Tibial nerve (tissue), 4 donors: ENCODE measurements at places on chromosomes 1 and 21.

- DNase-seq, result no peak
- no peaks in the 10 kb centered on the region for H3K27me3 ChIP-seq
These were observed 4.9 kb downstream of the SLC5A9 start for GRCh38 chr1:48227165-48228013.

- no peaks in the 10 kb centered on the region for H3K36me3 ChIP-seq
- no peaks in the 10 kb centered on the region for H3K27me3 ChIP-seq
- no peaks in the 10 kb centered on the region for H3K4me1 ChIP-seq
- H3K27ac ChIP-seq, result no peak overlapping the region
- DNase-seq, result no peak
These were observed 4.7 kb downstream of the PDXK start for GRCh38 chr21:43723648-43724047.

DNA sequence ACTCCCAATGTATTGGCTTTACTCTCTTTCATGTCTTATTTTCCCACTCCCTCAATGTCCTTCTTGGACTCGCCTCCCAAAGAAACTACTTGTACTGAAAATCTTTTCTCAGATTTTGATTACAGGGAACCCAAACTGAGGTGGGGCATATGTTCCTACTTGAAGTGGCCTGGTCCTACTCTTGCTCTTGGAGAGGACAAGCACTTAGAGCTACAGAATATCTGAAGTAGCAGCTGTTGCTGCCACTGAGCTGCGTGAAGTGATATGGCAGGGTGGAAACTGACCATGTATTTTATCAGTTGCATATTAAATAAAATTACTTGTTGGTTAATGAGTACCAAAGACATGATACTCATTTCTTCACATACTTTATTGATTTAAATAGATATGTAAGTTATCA, 129.5 kb downstream of the TSEN15 start:
- no peak overlapping the region for H3K27ac ChIP-seq
- H3K4me3 ChIP-seq, result no peak overlapping the region
- H3K36me3 ChIP-seq, result no peaks in the 10 kb centered on the region
- no peaks in the 10 kb centered on the region for H3K27me3 ChIP-seq

DNA sequence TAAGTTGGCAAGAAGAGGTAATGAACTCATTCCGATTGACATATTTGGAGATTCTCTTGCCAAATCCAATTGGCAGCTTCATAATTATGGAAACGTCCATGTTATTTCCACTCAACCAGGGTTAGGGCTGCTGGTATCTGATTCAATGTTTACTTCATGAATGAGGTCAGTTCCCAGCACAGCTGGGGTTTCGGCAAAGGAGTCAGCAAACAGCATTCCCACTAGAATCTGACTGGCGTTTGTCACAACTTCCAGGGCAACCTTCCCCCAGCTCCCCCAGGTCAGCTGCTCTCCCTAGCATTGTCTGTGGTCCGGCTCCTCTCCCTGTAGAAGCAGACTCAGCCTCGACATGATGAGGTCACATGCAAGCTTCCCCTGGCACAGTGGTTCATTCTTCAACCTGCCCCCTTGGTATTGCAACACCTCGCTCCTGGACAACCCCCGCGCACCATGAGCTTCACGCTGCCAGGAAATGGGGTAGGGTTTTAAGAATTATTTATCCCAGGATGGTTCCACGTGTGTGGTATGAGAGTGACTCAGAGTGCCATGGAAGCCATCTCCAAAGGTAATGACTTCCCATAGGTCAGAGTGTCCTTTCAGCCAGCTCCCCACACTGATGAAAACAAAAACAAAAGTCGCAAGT, 100.7 kb upstream of the SLC25A33 start:
- H3K27me3 ChIP-seq, result no peaks in the 10 kb centered on the region
- peak overlapping the region; percentile 70 for H3K27ac ChIP-seq
- peaks cover 58% of the 10 kb centered on the region for H3K4me1 ChIP-seq
- H3K4me3 ChIP-seq, result no peak overlapping the region

DNA sequence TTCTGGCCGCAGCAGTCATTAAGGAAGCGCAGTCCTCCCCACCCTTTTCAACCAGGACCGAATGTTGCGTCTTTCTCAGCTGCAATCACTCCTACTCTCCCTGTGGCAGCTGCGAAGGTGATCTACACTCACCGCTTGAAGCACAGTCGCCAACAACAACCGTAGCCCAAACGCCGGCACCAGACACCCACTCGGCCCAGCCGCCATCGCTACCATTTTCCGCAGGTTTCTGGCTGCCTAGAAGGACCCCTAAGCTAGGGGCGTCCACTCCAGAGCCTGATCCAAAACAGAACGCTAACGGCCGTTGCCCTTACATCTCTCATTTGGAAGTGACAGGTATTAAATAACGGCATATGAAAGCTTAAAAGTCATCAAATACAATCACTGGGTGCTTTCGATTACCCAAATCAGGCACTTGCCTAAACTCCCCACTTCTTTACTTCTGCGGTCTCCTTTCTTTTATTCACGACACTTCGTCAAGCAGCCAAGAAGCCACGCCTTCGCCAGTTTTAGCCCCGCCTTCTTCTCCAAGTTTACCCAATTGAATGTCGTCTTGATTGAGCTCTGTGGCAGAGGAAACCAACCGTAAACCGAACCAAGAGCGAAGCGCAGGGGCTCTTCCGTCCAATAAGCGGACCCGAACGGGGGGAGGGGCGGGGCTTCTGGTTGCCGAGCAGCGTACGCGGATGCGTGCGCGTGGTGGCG, at the start of gene SELENOF:
Gene SELENOF (minus strand): TSS at position 231 of the 705 bp plus-strand sequence. CDS start 15 bp downstream, at position 216.
- DNase-seq, result peak; percentile 100
- H3K4me1 ChIP-seq, result peaks cover 25% of the 10 kb centered on the region
- peak within 1 kb of the TSS; percentile 96 for H3K4me3 ChIP-seq
- no peaks in the 10 kb centered on the region for H3K36me3 ChIP-seq

DNA sequence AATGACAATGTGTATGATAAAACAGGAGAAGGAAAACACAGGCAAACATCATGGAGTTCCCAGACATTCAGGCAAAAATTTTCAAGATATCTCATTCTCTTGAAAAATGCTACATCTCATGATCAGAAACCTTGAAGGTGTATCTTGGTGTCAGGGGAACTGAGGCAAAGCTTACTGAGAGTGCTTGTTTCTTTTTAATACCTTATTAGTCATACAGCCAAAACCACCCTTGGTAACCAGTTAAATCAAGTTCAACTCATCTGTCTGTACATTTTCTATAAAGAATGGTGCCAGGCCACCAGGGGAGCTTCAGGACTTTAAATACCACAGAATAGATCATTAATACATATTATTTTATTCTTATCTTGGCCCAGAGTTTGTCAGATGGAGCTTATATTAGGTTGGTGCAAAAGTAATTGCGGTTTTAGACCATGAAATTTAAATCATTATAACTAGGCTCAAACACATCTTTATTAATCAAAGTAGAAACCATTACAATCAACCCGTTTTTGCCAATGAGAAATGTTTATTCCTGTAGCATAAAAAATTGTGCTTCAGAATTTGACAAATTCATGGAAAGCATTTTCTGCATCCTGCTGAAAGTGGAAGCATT, 1036.0 kb downstream of the AMY1C start:
- no peaks in the 10 kb centered on the region for H3K36me3 ChIP-seq
- H3K27me3 ChIP-seq, result no peaks in the 10 kb centered on the region
- H3K4me3 ChIP-seq, result no peak overlapping the region
- no peak overlapping the region for H3K27ac ChIP-seq
- DNase-seq, result no peak
- no peaks in the 10 kb centered on the region for H3K4me1 ChIP-seq

DNA sequence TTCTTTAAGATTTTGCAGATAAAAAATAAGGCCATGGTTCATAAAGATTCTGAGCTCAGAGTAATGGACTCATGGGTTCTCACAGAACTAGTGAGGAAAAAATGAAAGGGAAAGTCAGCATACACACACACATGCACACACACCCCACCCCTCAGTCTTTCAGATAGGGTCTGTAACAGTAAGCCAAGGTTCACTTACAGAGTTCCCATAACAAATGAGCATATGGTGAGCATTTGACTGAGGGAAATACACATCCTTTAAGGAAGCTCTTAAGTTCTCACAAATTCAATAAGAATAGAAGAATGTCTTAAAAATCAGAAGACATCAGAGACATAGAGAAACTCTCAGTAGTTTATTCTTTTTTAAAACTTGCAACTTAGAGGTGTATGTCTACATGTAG, 57.9 kb downstream of the NTMT2 start:
- H3K27ac ChIP-seq, result no peak overlapping the region
- no peak for DNase-seq
- no peaks in the 10 kb centered on the region for H3K4me1 ChIP-seq

- H3K4me3 ChIP-seq, result no peak overlapping the region
- DNase-seq, result no peak
- no peaks in the 10 kb centered on the region for H3K27me3 ChIP-seq
- no peak overlapping the region for H3K27ac ChIP-seq
- H3K4me1 ChIP-seq, result peaks cover 13% of the 10 kb centered on the region
These were observed 44.6 kb upstream of the MPZL1 start for GRCh38 chr1:167676916-167677848.

DNA sequence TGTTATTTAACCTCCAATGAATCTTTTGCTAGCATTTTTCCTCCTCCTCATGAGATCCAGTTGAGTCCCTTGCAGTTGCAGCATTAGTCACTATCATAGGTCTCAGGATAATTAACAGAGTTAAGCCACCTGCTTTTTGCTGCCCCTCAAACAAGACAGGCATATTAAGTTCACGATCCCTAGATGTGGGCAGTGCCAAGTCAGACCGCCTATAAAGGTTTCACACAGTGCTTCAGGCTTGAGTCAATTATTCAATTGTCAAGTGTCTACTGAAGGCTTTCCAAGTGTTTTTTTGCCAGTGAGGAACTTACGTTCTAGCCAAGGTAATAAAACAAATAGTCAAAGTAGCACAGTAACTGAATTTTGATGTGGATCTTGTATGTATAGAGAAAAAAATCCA, 175.0 kb downstream of the DAB1 start:
- H3K36me3 ChIP-seq, result no peaks in the 10 kb centered on the region
- H3K27me3 ChIP-seq, result no peaks in the 10 kb centered on the region
- DNase-seq, result no peak
- H3K4me3 ChIP-seq, result no peak overlapping the region
- H3K27ac ChIP-seq, result no peak overlapping the region
- H3K4me1 ChIP-seq, result no peaks in the 10 kb centered on the region

DNA sequence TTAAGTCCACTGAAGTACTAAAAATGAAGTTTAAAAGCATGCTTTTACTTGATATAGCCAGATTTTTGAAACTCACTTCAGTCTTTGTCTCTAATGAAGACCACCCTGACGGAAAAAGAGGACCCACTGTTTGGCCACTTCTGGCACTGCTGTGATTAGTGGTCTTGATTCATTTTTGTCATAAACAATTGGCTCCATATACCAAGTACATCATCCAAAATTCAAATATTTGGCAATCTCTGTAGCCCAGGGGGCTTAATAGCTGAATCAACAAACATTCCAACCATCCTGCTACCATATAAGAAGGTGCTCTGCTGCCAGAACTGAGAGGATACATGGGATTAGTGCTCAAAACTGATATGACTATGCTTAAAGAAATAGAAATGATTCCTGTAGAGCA, 156.0 kb downstream of the COL24A1 start:
- H3K4me1 ChIP-seq, result no peaks in the 10 kb centered on the region
- DNase-seq, result no peak
- no peak overlapping the region for H3K4me3 ChIP-seq
- no peak overlapping the region for H3K27ac ChIP-seq

DNA sequence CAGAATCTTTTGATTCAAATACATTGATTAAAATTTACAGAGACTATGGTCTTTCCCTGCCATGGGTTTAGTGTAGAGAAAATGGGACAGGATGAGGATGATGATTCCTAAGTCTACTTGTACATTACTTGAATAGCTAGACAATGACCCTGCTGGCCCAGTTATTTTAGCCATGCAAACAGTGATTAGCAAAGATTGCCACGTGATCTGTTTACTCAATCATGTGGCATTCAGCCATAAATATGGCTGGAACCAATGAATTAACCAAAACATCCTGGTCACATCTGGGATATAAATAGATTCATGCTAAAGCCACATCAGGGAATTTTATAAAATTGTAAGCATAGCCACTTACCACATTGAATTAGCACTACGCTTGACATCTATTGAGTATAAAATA, 167.3 kb downstream of the PBX1 start:
- no peaks in the 10 kb centered on the region for H3K27me3 ChIP-seq
- H3K4me1 ChIP-seq, result no peaks in the 10 kb centered on the region
- H3K4me3 ChIP-seq, result no peak overlapping the region
- DNase-seq, result no peak
- no peaks in the 10 kb centered on the region for H3K36me3 ChIP-seq

- H3K27ac ChIP-seq, result no peak overlapping the region
- no peaks in the 10 kb centered on the region for H3K36me3 ChIP-seq
- H3K4me1 ChIP-seq, result no peaks in the 10 kb centered on the region
These were observed 21.2 kb upstream of the TMEM61 start for GRCh38 chr1:54959241-54959640.

- H3K27ac ChIP-seq, result no peak overlapping the region
- H3K4me3 ChIP-seq, result no peak overlapping the region
- no peaks in the 10 kb centered on the region for H3K4me1 ChIP-seq
- DNase-seq, result no peak
- no peaks in the 10 kb centered on the region for H3K36me3 ChIP-seq
- H3K27me3 ChIP-seq, result no peaks in the 10 kb centered on the region
These were observed 56.4 kb downstream of the MT1HL1 start for GRCh38 chr1:236947794-236948193.

DNA sequence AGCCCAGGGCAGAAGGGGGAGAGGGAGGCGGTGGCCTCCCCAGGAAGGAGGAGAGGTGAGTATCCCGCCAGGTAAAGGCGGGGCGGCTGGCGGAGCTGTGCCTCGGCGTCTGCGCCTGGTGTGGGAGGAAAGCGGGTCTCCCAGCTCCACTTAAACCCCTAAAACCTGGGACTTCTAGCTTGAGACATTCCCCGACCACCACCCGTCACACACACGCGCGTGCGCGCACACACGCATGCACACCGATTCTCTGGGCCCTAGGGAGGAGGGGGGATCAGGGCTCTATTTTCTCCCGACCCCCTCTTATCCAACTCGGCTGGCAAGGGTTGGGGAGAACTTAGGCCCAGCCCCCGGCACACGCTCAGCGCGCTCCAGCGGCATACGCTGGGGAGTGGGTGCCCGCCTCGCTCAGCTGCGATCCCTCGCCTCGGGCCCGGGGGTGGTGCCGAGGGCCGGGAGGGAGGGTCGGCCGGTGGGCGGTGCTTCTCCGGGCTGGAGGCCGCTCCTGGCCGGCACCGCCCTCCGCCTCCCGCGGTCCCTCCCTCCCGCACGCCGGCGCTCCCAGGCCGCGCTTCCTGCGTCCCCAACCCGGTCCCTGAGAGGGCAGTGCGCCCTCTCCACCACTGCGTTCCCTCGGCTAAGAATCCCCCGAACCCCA, at the start of gene TMEM51:
Gene TMEM51 (plus strand): TSS at position 564 of the 658 bp plus-strand sequence. CDS start 61,341 bp downstream, outside the sequence.
- H3K4me3 ChIP-seq, result peak within 1 kb of the TSS; percentile 76
- DNase-seq, result no peak
- H3K36me3 ChIP-seq, result no peaks in the 10 kb centered on the region

DNA sequence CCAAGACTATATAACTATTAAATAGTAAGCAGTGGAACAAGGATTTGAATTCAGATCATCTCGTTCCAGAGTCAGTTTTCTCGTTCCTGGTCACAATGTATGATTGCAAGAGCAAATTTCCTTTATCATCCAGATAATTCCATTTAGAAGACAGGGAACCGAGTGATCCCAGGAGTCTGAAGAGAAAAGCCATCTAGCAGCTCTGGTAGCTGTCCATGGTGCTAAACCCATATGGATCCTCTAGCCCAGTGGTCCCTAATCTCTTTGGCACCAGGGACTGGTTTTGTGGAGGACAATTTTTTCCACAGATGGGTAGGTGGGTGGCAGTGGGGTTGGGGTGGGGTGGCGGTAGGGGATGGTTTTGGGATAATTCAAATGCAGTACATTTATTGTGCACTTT, 229.4 kb downstream of the PTPRU start:
- H3K27ac ChIP-seq, result no peak overlapping the region
- no peak overlapping the region for H3K4me3 ChIP-seq
- no peak for DNase-seq
- H3K27me3 ChIP-seq, result no peaks in the 10 kb centered on the region

- no peaks in the 10 kb centered on the region for H3K36me3 ChIP-seq
- no peak for DNase-seq
- no peak overlapping the region for H3K4me3 ChIP-seq
- no peaks in the 10 kb centered on the region for H3K27me3 ChIP-seq
- peaks cover 20% of the 10 kb centered on the region for H3K4me1 ChIP-seq
These were observed 3.7 kb downstream of the IRF6 start for GRCh38 chr1:209802117-209802779.
